Naive B cell (primary cell): ENCODE measurements at places on chromosomes 3 and 15.

- DNase-seq = no peak
Measured at GRCh38 chr3:25895443-25895842, 105.6 kb downstream of the OXSM start.

GRCh38 chr3:182861348-182861747 is 68.0 kb downstream of the ATP11B start:
- no peak for DNase-seq

DNA sequence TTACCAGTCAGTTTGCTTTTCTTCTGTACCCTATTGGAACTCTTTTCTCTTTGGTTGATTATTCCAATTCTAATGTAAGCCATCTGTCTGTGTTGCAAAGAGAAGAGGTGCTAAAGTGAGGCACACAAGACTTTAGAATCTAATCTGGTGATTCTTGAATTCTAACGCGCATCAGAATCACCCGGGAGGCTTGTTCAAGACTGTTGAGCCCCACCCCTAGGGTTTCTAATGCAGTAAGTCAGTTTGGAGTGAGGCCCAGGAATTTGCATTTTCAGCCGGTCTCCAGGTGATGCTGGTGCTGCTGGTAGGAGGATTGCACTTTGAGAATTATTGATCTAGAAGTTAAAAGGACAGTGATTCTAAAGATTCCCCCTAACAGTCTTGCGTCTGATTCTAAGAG is 185.3 kb upstream of the CHRM5 start:
- DNase-seq = no peak

DNA sequence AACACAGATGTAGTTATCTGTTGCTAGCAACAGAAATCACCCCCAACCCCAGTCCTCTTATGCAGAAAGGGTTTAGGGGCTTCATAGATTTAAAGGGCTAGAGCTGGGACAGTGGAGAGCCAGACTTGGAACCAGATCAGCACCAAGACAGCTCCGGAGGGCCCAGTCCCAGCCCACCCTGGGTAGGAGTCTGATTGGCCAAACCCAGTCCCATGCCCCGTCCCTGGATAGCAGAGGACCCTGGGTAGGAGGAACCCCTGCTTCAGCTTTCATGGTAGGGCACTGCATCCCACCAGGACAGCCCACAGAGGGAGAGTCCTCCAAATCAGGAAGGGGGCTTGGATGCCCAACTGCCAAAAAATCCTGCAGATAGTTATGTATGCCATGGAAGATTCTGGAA is 103.0 kb downstream of the CORO2B start:
- no peak for DNase-seq

- DNase-seq = no peak
Measured at GRCh38 chr3:124780356-124780755, 50.1 kb downstream of the UMPS start.

- no peak for DNase-seq
Measured at GRCh38 chr3:4438296-4438695, 28.8 kb downstream of the SUMF1 start.

GRCh38 chr3:174202561-174202960 is 656.6 kb upstream of the NAALADL2 start:
- no peak for DNase-seq

DNA sequence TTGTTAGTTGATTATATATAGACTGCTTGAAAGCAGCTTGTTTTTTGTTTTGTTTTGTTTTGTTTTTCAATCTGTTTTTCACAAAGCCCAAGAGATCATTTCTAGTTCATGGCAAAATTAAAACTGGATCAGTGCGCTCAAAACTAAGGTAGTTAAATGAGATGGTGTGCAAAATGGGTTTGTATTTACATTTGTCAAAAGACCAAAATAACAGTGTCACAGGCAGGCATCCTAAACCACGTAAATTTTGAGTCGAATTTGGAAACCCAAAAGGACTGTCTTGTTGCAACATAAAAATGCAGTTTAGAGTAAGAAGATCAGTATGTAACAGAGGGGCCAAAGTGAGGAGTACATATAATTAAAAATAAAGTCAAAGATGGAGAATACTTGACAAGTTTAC is 2.4 kb downstream of the DMXL2 start:
- no peak for DNase-seq

GRCh38 chr3:133572158-133573053 is 1.1 kb upstream of the CDV3 start:
- DNase-seq = peak; percentile 79

DNA sequence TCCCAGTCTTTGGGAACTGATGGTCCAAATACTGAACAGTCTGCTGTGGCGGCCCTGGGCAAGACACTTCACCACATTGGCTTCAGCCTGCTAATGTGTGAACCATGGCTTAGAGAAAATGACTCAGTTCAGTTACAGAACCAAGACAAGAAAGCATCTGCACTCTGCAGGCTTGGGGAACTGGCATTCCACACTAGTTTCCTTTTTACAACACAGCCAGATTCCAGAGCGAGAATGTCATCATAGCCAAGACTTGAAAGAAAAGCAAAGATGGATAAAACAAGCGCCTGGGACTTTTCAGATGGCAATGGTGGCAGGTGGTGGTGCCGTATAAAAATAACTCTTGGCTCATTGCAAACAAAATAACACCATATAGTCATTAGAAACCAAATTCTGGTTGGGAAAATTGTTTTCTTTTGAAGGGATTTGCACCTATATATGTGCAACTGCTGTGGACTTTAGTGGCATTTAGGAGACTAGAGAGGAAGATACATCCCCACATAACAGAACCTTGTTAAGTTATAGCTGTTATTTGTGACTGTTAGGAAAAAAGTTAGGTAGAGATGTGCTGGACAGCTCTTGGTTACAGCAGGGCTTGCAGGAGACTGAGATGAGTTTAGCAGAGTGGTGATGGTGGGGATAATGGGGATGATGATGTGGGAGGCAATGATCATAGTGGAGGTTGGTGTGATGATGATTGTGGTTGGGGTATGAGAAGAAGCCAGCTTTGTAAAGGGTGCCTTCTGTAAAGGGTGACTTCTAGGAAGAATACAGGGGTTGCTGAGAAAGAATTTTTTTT is 273.6 kb downstream of the THRB start:
- no peak for DNase-seq

GRCh38 chr15:86624261-86625036 is 544.8 kb downstream of the AGBL1 start:
- DNase-seq = no peak

DNA sequence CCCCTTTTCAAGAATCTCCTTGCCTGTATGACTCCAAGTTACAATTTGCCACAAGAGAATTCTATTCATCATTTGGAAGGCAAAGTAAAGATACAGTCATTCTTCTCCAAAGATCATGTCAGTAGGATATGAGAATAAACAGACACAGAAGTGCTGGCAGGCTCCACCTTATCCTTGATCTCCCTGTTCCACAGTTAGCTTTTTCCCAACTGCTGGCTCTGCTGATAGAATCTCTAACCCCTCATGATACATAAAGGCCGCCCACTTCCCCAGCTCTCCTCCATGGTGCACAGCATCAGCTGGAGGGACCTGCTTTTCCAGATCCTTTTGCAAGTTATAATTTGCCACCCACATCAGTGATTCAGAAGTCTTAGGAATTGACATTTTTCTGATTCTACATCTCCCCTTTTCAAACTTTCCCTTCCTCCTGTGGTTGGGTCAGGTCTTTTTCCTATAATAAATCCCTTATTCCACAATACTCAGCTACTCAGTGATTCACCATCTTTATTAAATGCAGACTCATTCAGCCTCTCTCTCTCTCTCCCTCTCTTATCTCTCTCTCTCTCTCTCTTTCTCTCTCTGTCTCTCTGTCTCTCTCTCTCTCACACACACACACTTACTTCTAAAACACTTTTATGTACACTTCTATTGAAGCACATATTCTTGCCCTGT is 465.4 kb downstream of the GBE1 start:
- no peak for DNase-seq

- DNase-seq = no peak
Measured at GRCh38 chr3:24812116-24812515, 317.5 kb upstream of the THRB start.

GRCh38 chr3:151871639-151872468 is 1.6 kb upstream of the SUCNR1 start:
- peak; percentile 42 for DNase-seq

DNA sequence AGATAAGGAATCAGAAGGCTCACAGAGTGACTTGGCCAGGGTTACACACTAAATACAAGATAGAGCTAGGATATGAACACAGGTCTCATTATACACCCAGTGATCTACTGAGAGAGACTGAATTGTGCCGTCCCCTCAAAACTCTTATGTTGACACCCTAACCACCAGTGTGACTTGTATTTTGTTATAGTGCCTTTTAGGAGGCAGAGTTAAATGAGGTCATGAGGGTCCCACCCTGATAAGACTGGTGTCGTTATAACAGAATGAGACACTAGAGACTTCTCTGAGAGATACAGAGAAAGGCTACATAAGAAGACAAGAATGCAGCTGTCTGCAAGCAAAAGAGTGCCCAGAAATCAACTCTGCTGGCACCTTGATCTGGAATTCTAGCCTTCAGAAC is 12.6 kb downstream of the KPNA1 start:
- no peak for DNase-seq

- DNase-seq = no peak
Measured at GRCh38 chr3:46947981-46948791, 28.4 kb downstream of the CCDC12 start.

DNA sequence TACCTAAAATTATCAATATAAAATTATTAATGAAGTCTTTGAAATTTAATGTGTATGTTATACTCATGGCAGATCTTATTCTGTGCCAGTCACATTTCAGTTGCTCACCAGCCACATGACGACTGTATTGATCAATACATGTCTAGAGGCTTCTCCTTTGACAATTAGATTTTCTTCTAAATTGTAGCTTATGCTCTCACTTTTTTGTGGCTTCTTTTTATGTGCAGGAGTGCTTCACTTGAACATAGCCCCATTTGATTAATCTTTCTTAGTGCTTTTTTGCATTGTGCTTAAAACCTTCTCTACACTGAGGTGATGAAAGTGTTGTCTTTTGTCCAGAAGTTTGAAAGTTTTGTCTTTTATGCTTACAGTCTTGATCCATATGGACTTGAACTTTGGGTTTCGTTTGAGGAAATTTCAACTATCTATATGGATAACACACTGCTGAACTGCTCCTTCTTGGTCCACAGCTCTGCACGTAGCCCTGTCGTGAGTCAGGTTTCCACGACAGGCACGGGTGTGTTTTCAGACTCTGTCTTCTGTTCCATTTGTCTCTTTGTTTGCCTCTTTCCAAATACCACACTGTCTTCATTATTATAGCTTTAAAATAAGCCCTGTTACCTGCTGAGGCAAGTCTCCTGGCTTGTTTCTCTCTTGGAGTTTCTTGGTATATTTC is 393.9 kb upstream of the CFAP20DC start:
- no peak for DNase-seq

- no peak for DNase-seq
Measured at GRCh38 chr3:108293858-108294257, 2.5 kb upstream of the HHLA2 start.

- no peak for DNase-seq
Measured at GRCh38 chr15:62782071-62782841, 260.3 kb upstream of the TPM1 start.

DNA sequence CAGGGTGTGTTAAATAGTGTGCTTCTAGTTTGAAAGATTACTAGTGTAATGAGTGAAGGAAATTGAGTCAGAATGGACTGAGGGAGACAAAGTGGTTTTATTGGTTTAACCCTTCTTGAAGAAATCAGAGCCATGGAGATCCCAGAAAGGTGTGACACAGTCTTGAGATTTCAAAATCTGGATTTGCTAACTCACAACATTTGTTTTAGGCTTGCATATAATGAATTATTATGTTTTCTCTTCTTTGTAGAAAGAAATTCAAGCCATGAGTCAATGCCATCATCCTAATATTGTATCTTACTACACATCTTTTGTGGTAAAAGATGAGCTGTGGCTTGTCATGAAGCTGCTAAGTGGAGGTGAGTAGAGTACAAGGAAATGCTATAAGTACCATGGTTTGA is 25.1 kb downstream of the OXSR1 start:
- no peak for DNase-seq

DNA sequence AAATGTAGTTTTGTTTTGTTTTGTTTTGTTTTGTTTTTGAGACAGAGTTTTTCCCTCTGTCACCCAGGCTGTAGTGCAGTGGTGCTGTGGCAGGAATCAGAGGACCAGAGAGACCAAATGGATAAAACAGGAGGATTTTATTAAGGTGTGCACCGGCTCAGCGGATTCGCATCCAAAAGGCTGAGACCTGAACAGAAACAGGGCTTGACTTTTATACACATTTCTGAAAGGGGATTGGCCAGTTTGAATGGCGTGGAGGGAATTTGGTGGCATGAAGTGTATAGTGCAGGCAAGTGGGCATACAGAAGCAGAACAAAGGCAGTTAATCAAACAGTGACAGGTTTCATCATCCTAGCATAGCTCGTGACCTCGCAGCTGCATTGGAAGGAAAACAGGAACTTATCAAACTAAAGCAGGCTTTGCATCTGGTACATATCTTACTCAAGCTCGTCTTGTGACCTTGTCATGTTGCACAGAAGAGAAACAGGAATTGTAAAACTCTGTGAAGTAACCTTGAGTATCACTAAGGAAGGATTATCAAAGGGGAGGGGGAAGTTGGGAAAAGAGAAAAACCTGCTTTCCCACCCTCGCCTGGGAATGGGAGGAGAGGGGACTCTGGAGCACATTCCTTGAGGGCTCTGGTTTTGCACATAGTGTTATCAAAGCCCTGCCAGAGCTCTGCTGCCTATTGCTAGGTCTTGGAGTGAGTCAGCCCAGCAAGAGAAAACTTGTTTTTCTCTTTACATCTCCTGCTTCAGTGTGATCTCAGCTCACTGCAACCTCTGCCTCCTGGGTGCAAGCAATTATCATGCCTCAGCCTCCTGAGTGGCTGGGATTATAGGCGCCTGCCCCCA is 38.5 kb downstream of the C3orf62 start:
- peak; percentile 45 for DNase-seq

DNA sequence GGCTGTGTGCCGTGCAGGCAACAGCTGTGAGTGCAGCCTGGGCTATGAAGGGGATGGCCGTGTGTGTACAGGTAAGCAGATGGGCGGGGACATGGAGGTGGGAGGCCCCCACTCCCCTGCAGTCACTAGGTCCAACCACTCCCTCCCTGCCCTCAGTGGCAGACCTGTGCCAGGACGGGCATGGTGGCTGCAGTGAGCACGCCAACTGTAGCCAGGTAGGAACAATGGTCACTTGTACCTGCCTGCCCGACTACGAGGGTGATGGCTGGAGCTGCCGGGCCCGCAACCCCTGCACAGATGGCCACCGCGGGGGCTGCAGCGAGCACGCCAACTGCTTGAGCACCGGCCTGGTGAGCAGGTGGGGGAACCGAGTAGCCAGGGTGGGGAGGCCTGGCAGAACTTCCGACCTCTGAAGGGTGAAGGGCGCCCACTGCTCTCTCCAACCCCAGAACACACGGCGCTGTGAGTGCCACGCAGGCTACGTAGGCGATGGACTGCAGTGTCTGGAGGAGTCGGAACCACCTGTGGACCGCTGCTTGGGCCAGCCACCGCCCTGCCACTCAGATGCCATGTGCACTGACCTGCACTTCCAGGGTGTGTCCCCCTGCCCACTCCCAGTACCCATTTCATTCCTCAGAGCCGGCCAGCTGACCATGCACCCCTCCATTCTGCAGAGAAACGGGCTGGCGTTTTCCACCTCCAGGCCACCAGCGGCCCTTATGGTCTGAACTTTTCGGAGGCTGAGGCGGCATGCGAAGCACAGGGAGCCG is 11.6 kb downstream of the NT5DC2 start:
- no peak for DNase-seq

- peak; percentile 25 for DNase-seq
Measured at GRCh38 chr15:69718916-69719315, 266.3 kb downstream of the RPLP1 start.

GRCh38 chr3:13272831-13273603 is 147.1 kb downstream of the NUP210 start:
- DNase-seq = no peak

GRCh38 chr3:115537669-115538068 is 85.6 kb upstream of the GAP43 start:
- no peak for DNase-seq
